Fibroblast of upper back skin (primary cell): ENCODE measurements at places on chromosomes 7 and 10.

DNA sequence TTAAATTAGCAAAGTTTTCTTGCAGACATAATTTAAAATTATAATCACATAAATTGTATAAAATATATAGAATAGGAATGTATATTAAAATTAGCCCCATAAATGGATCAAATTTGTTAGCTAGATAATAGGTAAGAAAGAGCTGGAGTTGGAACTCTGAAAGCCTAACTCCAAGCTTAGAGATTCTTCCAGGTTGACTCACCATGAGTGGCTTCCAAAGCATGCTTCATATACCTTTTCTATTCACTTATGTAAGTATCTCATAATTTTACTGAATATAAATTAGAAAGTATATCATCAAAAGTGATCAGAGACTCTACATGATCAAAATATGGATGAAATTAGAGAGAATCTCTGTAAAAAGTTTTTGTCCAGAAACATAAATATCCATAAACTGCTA lies 320.7 kb upstream of the MAGI2 start:
- DNase-seq, result peak; percentile 36

DNA sequence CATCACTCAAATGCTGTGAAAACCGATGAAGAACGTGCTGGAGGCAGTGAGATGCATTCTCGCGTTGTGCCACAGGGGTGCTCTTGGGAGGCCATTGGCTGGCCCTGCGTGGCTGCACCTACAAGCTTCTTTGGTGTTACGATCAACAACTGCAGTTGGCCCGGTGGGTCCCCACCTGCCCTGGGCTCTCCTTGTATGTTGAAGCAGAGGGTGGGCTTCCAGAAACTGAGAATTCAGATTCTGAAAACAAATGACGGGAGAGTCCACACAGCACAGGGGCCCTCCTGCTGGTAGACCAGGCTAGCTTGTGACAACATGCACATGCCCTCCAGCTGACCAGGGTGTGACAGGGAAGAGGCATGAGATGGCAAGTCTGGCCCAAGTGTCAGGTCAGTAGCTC lies 23.7 kb upstream of the DDC start:
- no peak for DNase-seq

DNA sequence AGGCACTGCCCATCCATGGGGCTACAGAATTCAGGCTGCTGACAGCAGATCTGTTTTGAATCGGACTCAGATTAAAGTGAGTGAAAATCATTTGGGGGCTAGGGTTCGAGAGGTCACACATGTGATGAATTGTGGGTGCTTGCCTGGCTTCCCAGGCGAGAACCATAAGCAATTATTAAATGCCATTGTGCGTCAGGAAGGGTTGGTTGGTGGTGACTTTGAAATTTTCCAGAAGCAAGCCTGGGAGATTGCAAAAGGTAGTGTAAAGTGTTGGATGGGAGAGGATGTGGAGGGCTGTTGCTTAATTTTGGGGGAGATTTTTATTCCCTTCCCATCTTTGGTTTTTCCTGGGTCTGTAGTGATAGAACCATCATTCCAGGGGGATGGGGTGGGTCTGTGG lies 34.6 kb downstream of the LRMDA start:
- DNase-seq, result peak; percentile 17

DNA sequence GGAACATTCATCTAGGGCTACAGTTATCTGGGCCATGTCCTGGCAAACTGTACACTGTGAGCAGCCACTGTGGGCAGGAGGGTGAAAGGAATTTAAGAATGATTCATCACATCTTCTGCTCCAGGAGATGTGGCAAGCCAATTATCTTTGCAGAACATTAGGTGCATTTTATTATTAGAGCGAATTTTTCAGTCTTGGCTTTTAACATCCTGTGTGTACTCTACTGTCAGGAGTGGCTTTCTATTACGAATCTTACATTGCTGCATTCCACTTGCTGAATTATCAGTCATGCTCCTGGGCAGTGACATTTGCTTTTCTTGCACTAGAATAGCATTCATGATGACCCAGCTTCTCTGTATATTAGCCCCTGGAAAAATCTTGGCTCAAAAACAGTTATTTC lies 109.2 kb upstream of the TARP start:
- DNase-seq, result peak; percentile 44
